HFFc6 (cell line): ENCODE measurements at places on chromosomes 3 and 15.

- no peak for DNase-seq
Measured at GRCh38 chr15:37041042-37041441, 59.3 kb downstream of the MEIS2 start.

GRCh38 chr15:80060356-80061006 is 1.0 kb downstream of the ZFAND6 start:
- peak; percentile 50 for DNase-seq

DNA sequence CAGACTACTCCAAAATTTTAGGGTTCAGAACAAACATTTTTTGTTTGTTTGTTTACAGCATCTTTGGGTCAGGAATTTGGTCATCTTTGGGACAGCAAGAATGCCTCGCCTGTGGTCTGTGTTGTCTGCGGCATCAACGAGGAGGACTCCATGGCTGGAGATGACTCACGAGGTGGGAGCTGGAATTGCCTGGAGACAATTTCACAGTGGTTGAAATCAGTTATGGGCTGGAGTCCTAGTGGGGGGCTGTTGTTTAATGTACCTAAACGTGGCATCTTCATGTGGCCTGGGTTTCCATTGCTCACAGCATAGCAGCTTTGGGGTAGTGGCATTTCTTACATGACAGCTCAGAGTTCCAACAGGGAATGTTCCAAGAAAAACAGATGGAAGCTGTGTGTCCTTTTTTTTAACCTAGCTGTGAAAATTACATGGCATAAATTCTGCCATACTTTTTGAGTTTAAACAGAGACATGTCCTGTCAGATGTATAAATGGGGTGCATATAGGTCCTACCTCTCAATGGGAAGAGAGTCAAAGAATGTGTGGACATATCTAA is 507.3 kb upstream of the CBLB start:
- DNase-seq = no peak

GRCh38 chr3:111947231-111947630 is 31.6 kb upstream of the ABHD10 start:
- DNase-seq = peak; percentile 75
